Non-pigmented ciliary epithelial cell (primary cell): ENCODE measurements at places on chromosomes 1 and 21.
A peak's percentile ranks its signal among the peaks of the same experiment; 100 is the strongest.

DNA sequence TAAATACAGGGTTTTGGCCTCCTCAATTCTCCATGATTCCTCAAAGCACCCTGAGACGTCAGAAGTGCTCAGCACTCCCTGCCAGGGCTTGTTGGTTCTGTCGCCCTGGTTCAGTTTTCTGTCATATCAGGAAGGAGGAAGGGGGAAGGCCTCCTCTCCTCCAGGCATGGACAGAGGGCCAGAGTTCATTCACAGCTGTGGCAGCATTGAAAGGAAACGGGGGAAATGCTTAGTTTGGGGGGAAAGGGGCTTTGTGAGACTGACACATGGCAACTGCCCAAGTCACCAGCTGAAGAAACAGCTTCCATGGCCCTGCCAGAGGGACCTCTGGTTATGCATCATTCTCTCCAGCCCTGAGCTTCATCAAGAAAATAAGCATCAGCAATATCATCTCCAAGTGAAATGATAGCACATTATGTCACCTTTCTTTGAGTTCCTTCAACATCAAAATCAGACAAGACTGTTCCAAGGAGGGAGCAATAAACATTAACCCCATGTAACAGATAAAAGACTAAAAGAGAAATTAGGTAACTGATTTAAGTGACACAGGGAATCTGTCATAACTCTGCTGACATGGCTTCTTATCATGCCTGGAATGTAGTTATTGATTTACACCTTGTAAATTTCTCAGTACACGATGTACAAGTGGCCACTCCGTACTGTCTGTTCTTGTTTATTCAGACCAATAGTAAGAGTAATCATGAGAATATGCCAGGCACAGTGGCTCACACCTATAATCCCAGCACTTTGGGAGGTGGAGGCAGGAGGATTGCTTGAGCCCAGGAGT lies 103.2 kb upstream of the SLC25A33 start:
- no peak for DNase-seq

GRCh38 chr1:15277447-15277838 lies 30.4 kb downstream of the FHAD1 start:
- DNase-seq, result no peak

- DNase-seq, result no peak
Observed at GRCh38 chr1:64492424-64492823, 22.5 kb downstream of the CACHD1 start.

DNA sequence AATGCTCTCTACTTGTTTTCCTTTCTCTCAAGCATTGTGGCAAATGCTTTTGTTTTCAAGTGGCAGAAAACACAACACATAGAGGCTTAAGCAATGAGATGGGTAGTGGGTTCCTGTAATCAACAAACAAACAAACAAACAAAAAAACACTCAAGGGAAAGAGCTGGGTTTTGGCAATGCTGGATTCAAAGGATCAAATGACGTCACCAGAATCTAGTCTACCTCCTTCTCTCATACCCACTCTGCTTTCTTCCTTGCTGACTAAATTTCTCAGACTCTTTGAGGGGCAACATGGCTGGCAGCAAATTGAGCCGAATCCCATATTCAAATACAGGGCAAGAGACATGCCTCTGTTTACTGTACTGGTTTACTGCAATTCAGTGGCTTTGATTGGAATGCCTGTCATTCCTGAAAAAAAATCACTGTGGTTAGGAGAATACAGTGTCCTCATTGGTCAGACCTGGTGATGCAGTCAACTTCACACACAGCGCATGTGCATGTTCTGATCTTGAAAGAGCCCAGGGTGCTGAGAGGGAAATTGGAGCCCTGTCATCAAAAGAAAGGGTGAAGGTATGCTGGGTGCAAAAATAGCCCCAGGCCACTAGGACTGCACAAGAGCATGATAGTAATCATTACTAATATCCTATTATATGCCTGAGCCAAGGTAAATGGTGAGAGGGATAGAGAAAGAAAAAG lies 356.2 kb downstream of the KCTD3 start:
- peak; percentile 5 for DNase-seq

GRCh38 chr1:76939050-76939816 lies 72.0 kb downstream of the ST6GALNAC5 start:
- DNase-seq, result no peak

- DNase-seq, result no peak
Observed at GRCh38 chr21:44865561-44866280, 7.8 kb downstream of the PTTG1IP start.

DNA sequence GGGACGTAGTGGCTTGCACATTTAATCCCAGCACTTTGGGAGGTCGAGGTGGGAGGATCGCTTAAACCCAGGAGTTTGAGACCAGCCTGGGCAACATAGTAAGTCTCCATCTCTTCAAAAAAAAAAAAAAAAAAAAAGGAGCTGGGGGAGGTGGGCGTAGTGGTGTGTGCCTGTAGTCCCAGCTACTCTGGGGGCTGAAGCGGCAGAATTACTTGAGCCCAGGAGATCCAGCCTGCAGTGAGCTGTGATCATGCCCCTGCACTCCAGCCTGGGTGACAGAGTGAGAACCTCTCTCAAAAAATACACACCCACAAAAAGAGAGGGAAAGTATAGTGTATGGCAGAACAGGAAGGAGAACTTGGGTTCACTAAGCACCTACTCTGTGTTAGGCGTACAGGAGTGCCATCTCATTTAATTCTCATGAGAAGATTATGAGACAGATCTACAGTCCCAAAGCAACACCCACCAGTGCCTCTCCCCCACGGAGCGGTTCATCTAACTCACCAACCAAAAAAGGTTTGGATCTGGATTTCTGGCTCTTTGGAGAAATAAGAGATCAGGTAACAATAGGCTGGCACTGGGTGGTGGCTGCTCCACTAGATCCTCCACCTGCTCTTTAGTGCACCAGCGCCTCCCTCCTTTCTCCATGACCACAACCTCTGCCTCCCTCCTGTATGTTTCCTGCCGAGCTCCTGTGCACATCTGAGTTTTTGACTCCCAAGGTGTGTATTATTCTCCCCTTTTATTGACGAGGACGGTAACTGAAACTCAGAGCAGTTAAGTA lies 1.4 kb upstream of the TRAF5 start:
- no peak for DNase-seq

- DNase-seq, result peak; percentile 81
Observed at GRCh38 chr1:230861970-230862595, 6.2 kb downstream of the C1orf198 start.

DNA sequence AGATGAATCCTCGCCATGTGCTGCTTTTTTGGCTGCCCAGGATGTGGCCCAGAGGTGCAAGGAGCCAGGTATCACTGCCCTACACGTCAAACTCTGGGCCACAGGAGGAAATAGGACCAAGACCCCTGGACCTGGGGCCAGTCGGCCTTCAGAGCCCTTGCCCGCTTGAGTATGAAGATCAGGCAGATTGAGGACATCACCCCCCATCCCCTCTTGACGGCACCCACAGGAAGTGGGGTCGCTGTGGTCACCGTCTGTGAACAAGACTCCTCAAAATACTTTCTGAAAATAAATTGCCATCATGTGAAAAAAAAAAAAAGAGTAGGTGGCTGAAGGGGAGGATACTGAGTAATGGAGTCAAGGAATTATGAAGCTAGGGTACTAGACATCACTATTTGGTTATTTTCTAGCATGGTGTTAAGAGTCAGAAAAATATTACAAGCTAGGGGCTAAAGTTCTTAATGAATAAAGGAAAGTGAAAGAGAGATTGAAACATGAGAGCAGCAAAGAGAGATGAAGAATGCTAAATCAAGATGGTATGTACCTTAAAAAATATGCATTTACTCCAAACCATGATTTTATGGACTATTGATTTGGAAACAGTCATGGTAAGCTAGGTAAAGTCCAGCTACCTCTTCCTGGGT lies 84.9 kb downstream of the CLEC20A start:
- DNase-seq, result no peak

GRCh38 chr1:31706384-31707058 lies 2.7 kb upstream of the COL16A1 start:
- DNase-seq, result no peak

GRCh38 chr21:38837806-38838461 lies 32.2 kb downstream of the ETS2 start:
- no peak for DNase-seq

- DNase-seq, result no peak
Observed at GRCh38 chr1:238457610-238458009, 566.9 kb upstream of the ZP4 start.

GRCh38 chr1:195723796-195724194 lies 884.4 kb downstream of the KCNT2 start:
- no peak for DNase-seq

GRCh38 chr1:4759671-4760070 lies 105.3 kb downstream of the AJAP1 start:
- no peak for DNase-seq

GRCh38 chr1:228082214-228082917 lies at the start of gene ARF1:
TSS of gene ARF1 (plus strand) at chr1:228082708. CDS start at chr1:228097115, 14,407 bp downstream.
- DNase-seq, result peak; percentile 43

DNA sequence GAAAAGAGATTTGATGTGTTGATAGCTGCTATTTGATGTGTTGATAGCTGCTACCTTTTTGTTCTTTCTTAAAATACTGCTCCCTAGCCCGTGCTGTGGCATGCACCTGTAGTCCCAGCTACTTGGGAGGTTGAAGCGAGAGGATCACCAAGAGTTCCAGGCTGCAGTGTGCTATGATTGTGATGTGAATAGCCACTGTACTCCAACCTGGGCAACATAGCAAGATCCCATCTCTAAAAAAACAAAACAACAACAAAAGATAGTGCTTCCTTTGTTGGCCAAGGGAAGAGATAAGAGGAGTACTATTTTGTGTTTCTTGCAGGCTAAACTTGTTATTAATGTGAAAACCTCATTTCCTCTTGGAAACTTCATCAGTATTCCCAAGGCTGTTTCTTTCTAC lies 6.1 kb downstream of the GPSM2 start:
- no peak for DNase-seq

DNA sequence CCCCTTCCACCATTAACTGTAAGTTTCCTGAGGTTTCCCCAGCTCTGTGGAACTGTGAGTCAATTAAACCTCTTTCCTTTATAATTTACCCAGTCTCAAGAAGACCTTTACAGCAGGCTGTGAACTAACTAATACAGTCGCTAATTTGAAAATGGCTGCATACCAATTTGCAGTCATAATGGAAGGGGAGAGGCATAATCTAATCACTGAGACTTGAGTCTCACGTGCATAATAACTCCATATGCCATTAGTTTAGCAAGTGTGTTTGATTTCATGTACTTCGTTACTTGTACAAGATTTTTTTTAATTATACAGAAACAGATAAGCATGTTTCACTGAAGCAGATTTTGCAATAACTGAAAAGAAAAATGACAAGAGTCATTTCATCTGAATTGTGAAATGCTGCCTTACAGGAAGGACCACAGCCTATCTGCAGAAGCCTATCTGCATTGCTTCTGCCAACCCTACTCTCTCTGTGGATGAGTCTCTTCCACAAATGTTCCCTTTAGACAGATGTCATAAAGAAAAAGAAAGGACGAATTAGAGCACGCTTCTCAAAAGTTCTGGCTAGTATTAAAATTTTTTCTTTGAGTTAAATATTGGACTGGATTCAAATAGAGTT lies 99.1 kb downstream of the PTGER3 start:
- no peak for DNase-seq

- no peak for DNase-seq
Observed at GRCh38 chr1:161503394-161503748, 1.9 kb upstream of the FCGR2A start.

- DNase-seq, result no peak
Observed at GRCh38 chr1:14660801-14661200, 62.3 kb downstream of the KAZN start.

DNA sequence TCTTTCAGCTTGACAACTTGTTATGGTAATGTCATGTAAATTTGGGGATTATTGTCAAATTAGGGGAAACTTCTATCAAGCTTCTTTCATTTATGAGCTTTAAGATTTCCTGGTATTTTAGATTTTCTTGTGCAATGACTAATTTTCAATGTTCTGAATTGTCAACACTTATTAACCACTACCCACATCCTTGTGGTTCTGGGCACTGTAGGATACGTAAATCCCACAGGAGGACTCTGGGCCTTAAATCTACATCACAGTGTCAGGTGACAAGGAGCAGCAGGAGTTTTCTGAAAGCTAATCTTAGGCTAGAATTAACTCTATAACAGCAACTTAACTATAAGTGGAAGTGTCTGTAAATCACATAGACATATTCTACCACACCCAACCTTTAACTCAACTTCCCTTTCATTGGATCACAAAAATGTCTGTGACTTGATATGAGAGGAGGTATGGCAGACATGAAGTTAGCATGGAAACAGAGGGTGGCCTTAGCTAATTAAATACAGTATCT lies 397.7 kb downstream of the HLX start:
- peak; percentile 13 for DNase-seq

GRCh38 chr1:226406401-226406881 lies 1.5 kb downstream of the PARP1 start:
- no peak for DNase-seq

- DNase-seq, result no peak
Observed at GRCh38 chr1:176774224-176774623, 311.2 kb downstream of the PAPPA2 start.

GRCh38 chr1:222540598-222540995 lies 7.3 kb downstream of the HHIPL2 start:
- no peak for DNase-seq

- DNase-seq, result no peak
Observed at GRCh38 chr1:8120693-8121260, 94.7 kb upstream of the ERRFI1 start.

- DNase-seq, result no peak
Observed at GRCh38 chr1:156814571-156815260, 1.9 kb downstream of the SH2D2A start.

GRCh38 chr1:66375125-66375524 lies 158.8 kb upstream of the SGIP1 start:
- no peak for DNase-seq

DNA sequence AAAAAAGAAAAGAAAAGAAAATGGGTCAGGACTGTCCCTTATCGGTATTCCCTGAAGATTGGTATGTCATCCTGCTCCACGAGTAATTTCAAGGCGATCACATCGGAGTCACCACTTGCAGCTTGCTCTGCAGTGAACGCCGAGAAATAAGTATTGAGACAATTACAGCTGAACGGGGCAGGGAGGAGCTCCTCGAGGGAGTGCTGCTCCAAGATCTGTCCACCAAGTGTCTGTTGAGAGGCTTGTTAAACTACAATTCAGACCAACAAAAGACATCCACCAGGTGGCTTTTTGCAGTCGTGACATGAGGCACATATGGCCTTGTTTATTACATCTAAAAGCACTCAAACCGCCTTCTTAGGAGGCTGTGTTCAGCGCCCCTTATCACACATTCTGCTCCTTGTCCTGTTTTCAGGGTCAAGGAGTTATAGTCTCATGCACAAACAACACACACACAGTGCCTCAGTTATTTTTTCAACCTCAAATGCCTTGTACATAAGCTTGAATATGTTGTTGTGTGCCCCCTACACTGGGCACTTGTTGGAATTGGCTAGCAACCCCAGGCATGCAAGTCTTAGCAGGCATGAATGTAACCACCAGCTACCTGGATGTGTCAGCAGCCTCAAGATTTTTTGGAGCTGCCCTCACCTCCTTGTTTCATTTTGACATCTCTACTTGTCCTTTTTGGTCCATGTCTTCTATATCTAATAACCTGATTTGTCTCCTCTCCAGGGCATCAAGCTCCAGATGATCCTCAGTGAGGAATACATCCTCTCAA lies 13.0 kb upstream of the CD48 start:
- DNase-seq, result no peak
